ENCODE measurements at places on chromosomes 7 and 10.

DNA sequence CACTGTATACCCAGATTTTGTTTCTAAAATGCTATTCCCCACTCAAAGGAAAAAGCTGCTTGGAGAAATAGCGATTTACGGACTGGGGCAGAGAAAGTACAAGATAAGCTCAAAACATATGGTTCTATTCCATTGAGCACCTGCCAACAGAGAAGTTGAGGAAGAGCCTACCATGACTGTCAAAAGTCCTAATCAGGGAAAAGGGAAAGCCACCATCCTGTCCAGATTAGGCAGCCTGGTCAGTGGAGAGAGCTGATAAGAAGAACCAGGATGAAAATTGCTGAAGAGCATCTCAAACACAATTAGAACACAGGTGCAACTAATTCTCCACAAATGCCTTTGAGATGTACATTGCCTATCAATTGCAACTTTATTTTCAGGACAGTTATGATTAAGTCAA, 104.1 kb downstream of the MYOF start:
- DNase-seq = no peak

- DNase-seq = no peak
Observed at GRCh38 chr7:40828686-40829600, 694.1 kb downstream of the SUGCT start.

- peak; percentile 36 for DNase-seq
Observed at GRCh38 chr7:22193450-22193983, 163.4 kb downstream of the RAPGEF5 start.

GRCh38 chr10:131656431-131656841, 244.4 kb upstream of the PPP2R2D start:
- DNase-seq = no peak

DNA sequence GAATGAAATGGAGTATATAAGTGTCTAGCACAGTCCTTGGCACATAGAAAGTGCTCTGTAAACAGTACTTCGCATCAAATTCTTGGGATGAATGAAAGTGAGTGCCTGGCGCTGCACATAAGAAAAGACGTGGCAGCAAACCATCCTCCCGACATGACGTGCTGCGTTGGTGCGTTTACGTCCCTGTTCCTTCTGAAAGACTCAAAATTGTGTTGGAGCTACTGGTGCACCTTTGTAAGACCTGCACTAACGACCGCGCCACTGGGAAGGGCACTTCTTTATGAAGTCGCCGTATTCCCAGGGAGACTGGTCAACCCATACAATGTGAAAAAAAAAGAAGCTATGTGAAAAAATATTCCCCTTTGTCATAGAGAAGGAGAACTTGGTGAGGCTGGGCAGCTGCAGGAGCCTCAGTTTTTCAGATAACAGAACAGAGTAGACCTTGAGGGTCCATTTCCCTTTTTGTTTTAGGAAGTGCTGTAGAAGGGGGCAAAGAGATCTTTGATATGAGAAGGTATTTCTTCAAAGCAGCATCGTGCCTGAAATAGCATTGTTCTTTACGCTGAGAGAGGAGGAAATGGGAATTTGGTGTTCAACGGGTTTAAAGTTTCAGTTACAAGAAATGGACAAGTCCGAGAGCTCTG, 91.7 kb downstream of the PTPRE start:
- no peak for DNase-seq

- no peak for DNase-seq
Observed at GRCh38 chr10:29962166-29962850, 97.1 kb downstream of the JCAD start.

DNA sequence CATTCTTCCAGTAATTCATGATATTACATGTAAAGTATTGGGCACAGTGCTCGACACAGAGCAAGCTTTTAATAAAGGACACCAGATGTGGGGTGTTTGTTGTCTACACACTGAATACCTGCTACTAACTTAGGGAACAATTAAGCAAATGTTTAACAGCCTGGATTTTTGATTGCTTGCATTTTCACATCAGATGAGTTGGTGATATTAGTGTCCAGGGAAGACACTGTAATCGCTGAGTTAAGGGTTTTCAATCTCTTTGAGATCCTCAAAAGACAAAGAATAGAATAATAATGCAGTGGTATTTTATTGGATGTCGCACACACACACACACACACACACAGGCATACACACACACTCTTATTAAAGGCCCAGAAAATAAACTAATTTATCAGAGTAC, 79.1 kb downstream of the VIM start:
- DNase-seq = no peak

GRCh38 chr10:89588671-89589070, 53.3 kb upstream of the SLC16A12 start:
- DNase-seq = no peak

GRCh38 chr10:100403734-100404133, 56.7 kb downstream of the SCD start:
- peak; percentile 54 for DNase-seq

DNA sequence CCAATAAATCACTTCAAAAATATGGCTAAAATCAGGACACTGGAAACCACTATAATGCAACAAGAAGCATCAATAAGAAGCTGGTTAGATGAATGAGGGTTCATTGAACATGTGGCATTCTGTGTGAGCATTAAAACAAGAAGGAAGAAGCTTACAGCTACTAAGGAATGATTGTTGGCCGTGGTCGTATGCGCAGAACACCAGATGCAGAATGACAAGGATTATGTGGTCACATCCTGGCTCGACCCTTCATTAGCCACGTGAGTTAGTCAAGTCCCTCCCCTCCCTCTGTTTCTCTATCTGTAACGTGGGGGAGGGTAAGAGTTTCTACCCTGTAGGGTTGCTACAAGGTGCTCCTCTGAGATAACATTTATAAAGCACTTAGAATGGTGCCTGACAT, 174.3 kb downstream of the ADAM12 start:
- DNase-seq = no peak

DNA sequence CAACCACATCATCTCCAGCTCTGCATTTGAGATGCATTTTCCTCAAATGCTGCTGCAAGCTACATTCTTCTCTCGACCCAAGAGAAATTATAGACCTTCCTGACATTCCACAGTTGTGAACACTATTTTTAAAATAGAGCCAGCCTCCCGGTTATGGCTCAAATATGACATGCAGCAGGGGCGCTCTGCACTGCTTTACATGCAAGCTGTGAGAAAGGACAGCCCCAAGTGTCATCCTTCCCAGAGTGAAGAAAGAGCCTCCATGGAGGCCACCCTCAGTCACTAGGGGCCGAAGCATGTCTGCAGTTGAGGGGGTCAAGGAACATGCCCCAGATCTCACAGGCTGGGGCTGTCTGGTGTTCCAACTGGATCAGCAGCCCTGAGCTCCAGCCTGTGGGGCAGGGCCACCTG, 63.9 kb upstream of the CHST15 start:
- DNase-seq = no peak

DNA sequence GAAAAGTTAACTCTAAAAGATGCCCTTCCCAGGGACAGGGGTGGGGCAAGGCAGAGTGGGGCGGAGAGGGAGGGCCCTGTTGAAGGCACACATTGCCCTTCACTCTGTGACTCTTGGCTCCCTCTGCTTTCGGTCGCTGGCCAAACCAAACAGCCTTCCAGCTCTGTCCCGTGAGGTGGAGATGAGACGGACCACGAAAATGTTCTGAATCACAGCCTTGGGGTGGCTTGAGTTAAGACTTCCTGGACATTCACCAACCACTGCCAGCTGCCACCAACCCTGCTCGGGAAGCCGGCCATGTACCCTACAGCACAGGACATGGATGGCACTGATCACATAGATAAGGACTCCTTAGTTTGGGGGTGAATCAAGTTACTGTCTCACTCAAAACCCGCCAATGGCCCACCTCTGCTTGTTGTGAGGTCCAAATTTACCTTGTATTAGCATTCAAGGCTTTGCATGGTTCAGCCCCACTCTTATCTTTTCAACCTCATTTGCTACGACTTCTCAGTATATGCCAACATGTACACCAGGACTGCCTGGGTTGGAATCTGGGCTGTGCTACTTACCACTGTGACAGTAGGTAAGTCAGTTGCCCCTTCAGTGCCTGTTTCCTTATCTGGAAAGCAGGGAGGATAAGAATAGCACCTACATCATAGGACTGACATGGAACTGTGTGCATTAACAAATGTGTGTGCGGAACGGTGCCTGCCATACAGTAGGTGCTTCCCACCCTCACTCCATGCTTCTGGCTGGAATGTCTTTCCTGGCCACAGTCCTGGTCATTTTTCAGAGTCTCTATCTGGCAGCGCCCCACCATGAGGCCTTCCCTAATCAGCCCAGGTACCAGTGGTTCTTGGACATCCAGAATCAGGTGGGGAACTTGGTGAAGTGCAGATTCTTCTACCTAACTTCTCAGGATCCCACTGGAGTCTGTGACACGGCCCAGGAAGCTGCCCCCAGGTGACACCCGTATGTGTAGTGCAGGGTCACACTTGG, 28.0 kb downstream of the ITPRIP start:
- peak; percentile 80 for DNase-seq

DNA sequence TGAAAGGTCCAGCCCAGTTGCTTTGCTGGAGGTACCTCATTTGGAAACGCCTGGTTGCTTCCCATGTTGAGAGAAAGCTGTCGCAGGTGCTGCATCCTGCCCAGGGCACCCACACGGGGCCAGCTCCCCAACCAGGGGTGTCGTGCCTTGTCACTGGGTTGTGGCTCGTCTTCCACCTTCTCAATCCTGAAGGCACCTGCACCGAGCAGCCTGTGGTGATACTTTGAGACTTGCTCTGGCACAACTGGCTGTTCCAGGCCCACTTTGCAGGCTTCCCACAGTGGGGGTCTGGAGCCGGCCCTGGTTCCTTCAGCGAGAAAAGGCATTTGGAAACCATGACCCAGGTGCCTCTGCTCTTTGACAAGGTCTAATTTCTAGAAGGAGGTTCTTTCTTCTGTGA, 197.3 kb upstream of the PPP2R2D start:
- no peak for DNase-seq

- DNase-seq = no peak
Observed at GRCh38 chr7:87530126-87530525, 54.6 kb upstream of the ABCB4 start.

- DNase-seq = no peak
Observed at GRCh38 chr10:124534826-124535601, 73.4 kb downstream of the LHPP start.

GRCh38 chr10:23338155-23338828, 6.3 kb downstream of the C10orf67 start:
- DNase-seq = no peak

GRCh38 chr10:121994429-121994941, 5.5 kb downstream of the TACC2 start:
- peak; percentile 38 for DNase-seq

DNA sequence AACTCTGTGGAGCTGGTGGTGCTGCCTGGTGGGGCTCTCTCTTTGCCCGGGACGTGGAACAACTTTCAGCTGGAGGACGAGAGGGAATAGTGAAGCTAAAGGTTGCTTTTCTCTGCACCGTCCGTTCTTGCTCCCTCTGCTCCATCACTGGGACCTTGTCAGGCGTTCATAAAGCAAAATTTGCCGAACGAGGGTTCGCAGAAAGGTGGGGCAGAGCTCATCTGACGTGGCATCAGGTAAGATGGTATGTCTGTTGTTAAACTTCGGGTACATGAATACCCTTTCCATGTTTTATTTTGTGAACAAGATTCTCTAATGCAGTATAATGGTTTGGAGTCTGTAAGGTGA, 416 bp downstream of the BBS9 start:
- no peak for DNase-seq

- no peak for DNase-seq
Observed at GRCh38 chr7:156334636-156335035, 305.9 kb upstream of the RNF32 start.

DNA sequence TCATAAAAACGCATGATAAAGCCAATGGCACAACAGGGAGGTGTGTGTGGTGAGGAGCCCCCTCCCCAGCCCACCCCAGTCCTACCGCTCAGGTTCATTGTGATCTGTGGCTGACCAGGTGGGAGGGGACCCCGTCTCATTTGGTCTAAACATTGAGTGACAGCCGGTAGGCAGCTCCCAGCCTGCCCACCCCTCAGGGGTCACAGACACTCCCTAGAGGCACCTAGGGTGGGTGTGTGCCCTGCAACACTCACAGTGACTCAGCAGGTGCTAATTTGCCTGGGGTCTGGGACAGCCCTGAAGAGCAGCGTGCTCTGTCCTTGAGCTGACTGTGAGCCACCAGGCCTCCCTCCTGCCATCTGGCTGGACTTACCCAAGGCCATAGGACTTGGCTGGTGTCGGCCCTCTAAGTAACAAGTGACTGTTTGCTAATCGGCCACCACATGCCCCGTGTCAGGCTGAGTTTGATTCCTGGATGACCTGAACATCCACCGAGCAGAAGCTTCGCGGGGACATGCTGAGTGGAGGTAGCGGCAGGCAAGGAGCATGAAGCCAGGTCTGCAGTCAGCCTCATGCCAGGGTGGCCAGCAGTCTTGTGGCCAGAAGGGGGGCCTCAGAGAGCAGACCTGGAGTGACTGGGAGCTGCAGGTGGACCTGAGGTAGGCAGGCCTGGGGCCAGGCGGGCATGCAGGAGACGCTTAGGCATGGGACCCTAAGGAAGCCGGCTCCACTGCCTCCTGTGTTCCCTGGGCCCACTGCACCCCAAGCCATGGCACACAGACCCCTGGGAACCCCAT, 282.3 kb upstream of the SHH start:
- DNase-seq = no peak

GRCh38 chr10:58393317-58393716, 8.1 kb downstream of the TFAM start:
- no peak for DNase-seq

DNA sequence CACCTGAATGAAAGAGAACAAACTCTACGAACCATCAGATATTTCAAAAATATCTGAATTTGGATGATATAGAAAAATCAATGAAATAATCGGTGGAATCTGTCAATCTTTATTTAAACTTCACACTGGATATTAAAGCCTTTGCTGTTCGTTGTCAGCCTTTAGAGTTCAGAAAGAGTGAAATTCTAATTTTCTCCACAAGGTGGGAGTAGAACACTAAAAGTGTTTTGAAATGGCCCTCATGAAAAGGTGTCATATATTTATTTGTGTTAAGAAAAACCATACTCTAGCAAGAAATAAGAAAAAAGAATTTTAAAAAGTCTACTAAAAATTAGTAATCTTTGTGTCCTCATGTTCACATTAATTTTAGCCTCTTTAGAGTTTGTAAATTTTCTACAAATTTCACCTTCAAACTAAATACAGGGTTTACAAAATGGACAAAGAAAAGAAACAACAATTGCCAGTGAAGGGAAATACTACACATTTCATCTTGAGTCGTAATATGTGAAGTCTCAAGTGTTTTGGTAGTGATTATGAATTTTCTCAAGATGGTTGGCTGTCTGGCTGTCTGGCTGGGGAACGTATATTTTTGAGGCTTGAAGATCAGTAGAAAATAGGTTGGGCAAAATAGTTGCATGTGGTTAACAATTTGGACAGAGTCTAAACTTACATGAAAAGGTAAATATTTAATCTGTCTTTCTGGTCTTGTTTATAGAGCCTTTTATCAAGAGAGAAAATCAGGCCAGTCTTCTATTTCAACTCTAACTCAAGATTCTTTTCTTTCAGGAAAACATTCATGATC, 43.7 kb downstream of the DNAJB9 start:
- DNase-seq = no peak

GRCh38 chr7:51256209-51256781, 60.3 kb downstream of the COBL start:
- DNase-seq = no peak

Measured in ovary (tissue), 10 donors.